ENCODE measurements at places on chromosomes 2 and 18.

DNA sequence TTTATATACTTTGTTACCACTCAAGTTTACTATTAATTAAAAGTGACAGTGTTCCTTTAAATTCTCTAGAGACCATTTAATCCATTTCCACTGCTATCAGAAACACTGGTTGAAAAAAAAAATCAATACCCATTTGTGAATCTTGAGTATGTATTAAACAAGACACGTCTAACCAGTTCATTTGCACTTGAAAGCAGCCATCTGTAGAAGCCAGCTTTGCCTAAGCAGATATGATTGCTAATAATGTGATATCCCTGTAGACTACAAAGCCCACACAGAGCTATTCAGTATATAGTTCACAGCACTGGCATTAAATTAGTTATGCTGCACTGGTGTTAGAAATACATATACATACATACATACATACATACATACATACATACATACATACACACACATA is 111.8 kb upstream of the SP3 start:
- no peak for DNase-seq

DNA sequence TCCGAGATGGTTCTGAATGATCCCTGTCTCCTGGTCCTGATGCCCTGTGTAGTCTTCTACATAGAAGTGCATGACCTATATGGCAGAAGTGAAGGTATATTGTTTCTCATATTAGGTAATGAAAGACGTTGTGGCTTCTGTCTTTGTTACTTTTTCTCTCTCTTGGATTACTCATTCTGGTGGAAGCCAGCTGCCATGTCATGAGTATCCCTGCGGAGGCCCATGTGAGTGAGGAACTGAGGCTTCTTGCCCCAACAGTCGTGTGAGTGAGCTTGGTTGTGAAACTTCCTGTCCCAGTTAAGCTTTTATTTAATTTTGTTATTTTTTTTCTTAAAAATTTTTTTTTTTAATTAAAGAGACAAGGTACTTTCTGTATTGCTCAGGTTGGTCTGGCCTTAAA is 134.7 kb downstream of the UBR3 start:
- DNase-seq: no peak

DNA sequence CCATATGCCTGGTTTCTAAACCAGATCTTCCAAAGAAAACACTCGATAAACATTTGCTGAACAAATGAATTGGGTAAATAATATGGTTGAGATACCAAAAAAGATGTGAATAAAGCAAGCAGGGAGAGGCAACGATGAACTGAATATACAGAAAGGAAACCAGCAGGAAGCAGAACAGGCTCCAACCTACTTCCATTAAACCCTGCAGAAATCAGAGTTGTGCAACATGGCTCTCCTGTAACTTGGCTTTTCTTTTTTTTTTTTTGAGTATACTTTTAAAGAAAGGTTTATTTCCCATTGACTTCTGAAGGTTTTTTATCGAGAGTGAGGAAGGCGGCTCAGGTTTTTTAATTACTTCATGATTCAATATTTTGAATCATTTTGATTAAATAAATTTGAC is 23.5 kb downstream of the ITSN2 start:
- DNase-seq: no peak

DNA sequence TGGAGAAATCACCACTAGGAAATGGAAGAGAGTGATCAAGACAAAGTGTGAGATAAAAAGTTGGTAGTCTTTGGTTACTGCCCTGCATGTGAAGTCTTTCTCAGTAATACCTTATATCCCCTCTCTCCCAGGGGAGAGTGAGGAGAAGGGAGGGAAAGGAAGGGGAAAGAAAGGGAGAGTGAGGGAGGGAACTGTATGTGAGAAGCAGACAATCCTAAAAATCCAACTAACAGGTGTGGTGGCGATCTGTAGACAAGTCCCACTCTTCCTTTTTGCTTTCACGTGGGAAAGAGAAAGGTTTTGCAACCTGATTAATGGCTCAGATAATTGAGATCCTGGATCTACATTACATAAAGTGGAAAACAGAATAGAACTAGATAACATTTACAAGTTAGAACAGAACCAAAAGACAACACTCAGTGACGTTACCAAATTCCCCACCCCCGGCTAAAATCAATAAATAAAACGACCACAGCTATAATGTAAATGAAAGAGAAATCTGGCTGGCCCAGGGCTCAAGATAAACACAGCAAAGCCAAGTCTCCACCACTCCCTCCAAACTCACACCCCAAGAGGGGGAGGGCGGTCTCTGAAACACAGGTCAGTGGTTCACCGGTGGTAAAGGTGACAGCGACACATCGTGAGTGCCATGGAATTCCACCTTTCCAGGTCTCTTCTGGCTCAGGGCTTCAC is 10.0 kb upstream of the APCDD1 start:
- DNase-seq: no peak

DNA sequence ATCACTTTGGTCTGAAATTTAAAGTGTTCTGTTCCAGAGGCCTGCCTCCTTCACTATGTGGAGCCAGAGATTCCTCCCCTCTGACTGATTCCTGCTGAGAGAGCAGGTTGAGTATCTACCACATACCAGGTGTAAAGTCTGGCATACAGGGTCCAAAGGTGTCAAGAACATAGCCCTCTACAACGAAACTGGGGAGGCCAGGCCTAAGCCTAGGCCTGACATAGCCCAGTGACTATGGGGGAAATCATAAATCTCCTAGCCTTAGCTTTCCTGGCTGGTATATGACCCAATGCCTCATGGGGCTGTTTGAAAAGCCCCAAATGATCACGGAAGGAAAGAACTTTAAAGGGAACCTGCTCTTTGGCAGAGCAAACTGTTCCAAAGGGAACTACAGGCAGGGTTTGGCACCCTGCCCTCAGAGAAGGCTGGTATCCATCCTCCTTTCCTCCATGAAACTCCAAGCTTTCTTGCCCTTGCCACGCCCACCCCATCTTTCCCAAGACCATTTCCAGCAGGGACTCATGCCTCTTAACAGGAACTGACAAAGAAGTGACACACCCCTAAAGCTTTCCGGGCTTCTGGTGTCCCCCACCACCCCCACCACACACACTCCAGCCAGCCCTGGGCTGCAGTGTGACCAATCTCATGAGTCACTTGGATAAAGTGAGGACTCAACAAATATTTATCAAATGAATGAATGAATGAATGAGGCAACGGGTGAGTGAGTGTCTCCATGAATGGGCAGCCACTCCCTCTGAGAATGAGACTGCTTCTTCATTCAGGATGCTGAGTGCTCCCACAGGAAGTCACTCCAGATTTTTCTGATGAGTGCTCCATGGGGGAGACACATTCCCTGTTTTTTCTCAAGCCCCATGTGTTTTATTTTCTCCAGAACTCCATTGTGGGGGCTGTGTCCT is 114.5 kb upstream of the STPG4 start:
- DNase-seq: no peak

DNA sequence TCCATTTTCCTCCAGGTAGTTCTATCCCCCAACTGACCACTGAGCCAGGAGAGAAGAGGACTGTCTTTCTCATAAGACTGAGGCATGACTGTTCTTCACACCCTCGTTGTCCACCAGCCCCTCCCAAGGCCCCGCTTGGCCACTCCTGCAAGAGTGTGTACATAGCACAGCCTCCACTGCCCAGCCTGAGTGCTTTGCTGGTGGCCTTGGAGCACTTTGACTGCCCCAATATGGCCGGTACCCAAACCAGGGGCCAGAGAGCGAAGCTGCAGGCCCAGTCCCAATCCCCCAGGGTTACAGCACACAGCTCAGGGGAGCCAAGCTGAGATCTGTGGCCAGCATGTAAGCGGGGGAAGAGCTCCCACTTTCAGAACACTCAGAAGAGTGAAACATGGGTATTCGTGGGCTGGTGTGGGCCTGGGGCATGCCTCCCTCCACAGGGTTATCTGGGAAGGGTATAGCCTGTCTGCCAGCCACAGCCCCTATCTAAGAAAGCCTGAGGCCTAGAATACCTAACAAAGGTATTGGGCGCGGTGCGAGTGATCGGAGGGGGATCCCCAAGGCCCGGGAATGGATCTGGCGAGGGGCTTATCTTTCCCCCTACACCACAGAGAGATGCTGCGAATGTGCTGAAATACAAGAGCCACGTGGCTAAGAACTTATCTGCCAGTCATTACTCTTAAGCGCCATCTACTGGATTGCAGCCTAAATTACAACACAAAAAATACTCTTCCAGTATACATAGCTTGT is 163.8 kb downstream of the WDPCP start:
- DNase-seq: peak; percentile 13

DNA sequence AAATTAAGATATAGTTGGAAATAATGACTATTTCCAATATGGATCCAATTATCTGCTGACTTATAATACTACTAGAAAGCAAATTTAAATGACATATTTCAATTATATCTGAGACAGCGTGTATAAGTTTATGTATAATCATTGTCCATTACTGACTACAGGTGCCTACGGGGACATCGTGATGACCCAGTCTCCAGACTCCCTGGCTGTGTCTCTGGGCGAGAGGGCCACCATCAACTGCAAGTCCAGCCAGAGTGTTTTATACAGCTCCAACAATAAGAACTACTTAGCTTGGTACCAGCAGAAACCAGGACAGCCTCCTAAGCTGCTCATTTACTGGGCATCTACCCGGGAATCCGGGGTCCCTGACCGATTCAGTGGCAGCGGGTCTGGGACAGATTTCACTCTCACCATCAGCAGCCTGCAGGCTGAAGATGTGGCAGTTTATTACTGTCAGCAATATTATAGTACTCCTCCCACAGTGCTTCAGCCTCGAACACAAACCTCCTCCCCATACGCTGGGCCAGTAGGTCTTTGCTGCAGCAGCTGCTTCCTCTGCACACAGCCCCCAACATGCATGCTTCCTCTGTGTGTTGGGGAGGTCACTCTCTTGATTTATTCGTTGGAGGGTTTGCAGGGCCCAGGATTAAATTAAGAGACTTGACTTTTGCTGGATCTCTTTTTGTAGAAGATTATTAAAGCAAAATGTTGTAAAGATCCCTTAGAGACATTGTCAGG is 194.4 kb downstream of the RPIA start:
- DNase-seq: no peak

- no peak for DNase-seq
These were observed 353.2 kb downstream of the METTL4 start for GRCh38 chr18:2218101-2218500.

- no peak for DNase-seq
These were observed 10.8 kb downstream of the ROCK2 start for GRCh38 chr2:11333427-11334183.

Measured in NCI-H1694 treated with DMSO at 0.1 percent for 48 hours (cell line).